ENCODE measurements at places on chromosomes 1 and 21. TPM values are rescaled to one million over a fixed set of nuclear protein-coding genes. Genes with fewer than 3 reads are reported as not detected.
A peak's percentile ranks its signal among the peaks of the same experiment; 100 is the strongest.

SELENON gene
- total RNA-seq, result 48.5 TPM

HAPLN2 gene
- 0.52 TPM for total RNA-seq

GUCA2B gene
- not detected for total RNA-seq

CLCA4 gene
- total RNA-seq, result not detected

FAM151A gene
- 0.52 TPM for total RNA-seq

ESRRG gene
- 31.3 TPM for total RNA-seq

CHRM3 gene
- 0.07 TPM for total RNA-seq

GADD45A gene
- 45.8 TPM for total RNA-seq

KRTAP19-1 gene
- total RNA-seq, result not detected

GRCh38 chr1:95370691-95371562 lies 136.9 kb downstream of the RWDD3 start:
- no peak for DNase-seq
- H3K36me3 ChIP-seq, result no peaks in the 10 kb centered on the region
- H3K4me1 ChIP-seq, result no peaks in the 10 kb centered on the region
- H3K27ac ChIP-seq, result no peak overlapping the region

- no peaks in the 10 kb centered on the region for H3K27me3 ChIP-seq
- peak within 1 kb of the TSS; percentile 85 for H3K4me3 ChIP-seq
- H3K27ac ChIP-seq, result peak within 1 kb of the TSS; percentile 96
- H3K4me1 ChIP-seq, result peaks cover 43% of the 10 kb centered on the region
- DNase-seq, result peak; percentile 91
These were observed at the start of gene MAPKAPK2 for GRCh38 chr1:206684478-206685333. Gene MAPKAPK2, plus strand, starts transcription at chr1:206684905. Its CDS starts 325 bp downstream, at chr1:206685230.

DNA sequence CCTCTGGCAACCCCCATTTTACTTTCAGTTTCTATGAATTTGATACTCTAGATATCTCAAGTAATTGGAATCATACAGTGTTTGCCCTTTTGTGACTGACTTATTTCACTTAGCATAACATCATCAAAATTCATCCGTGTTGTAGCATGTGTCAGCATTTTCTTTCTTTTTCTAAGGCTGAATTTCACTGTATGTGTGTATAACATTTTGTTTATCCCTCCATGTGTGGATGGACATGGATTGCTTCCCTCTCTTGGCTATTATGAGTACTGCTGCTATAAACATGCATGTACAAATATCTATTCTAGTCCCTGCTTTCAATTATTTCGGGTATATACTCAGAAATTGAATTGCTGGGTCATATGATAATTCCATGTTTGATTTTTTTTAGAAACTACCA lies 97.3 kb downstream of the MAP3K21 start:
- H3K4me3 ChIP-seq, result no peak overlapping the region
- H3K27ac ChIP-seq, result no peak overlapping the region
- H3K36me3 ChIP-seq, result no peaks in the 10 kb centered on the region
- H3K4me1 ChIP-seq, result no peaks in the 10 kb centered on the region
- DNase-seq, result no peak
- no peaks in the 10 kb centered on the region for H3K27me3 ChIP-seq

- DNase-seq, result no peak
- no peaks in the 10 kb centered on the region for H3K36me3 ChIP-seq
- H3K27me3 ChIP-seq, result no peaks in the 10 kb centered on the region
- no peak overlapping the region for H3K27ac ChIP-seq
- H3K4me1 ChIP-seq, result no peaks in the 10 kb centered on the region
These were observed 337.5 kb downstream of the CHRM3 start for GRCh38 chr1:239723776-239724367.

GRCh38 chr1:96772349-96772748 lies 50.8 kb downstream of the PTBP2 start:
- DNase-seq, result no peak
- no peak overlapping the region for H3K4me3 ChIP-seq
- peaks cover 4% of the 10 kb centered on the region for H3K36me3 ChIP-seq
- no peaks in the 10 kb centered on the region for H3K4me1 ChIP-seq

DNA sequence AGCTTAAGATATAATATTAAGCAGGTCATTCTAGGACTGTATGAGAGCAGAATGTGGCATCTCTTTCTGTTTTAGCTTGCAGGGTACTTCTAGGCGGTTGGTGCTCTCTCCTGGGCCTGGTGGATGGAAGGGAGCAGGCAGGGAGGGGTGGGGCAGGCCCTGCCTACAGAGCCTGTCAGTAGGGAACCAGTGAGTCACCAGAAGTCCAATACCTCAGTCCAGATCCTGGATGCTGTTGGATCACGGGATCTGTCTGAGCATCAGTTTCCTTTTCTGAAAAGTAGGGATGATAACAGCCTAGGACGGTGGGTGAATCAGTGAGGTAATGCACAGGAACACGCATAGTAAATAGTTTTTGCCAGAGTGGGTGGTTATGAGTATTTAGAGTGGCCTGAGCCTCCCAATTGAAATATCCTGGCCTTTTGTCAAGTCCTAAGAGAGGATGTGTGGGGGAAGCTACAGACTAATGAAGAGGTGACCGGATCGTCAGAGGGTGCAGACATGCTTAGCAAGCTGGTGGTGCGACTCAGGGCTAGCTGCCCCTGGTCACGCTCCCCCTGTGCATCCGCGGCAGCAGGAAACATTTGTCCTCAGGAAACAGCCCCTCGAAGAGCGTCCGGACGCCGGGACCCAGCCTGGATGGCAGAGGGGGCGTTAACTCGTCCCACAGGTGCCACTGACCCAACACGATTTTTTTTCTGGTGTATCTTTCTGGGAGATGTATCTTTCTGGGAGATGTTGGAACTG lies 23.9 kb downstream of the NAV1 start:
- no peak overlapping the region for H3K27ac ChIP-seq
- peak overlapping the region; percentile 4 for H3K4me3 ChIP-seq
- peaks cover 24% of the 10 kb centered on the region for H3K4me1 ChIP-seq
- no peak for DNase-seq
- no peaks in the 10 kb centered on the region for H3K27me3 ChIP-seq

GRCh38 chr21:42424914-42425541 lies 21.3 kb downstream of the UBASH3A start:
- H3K36me3 ChIP-seq, result no peaks in the 10 kb centered on the region
- H3K27ac ChIP-seq, result no peak overlapping the region
- no peaks in the 10 kb centered on the region for H3K27me3 ChIP-seq

GRCh38 chr1:110089561-110090275 lies 19.2 kb upstream of the ALX3 start:
- H3K4me3 ChIP-seq, result no peak overlapping the region
- H3K27me3 ChIP-seq, result peaks cover 18% of the 10 kb centered on the region
- H3K4me1 ChIP-seq, result peaks cover 6% of the 10 kb centered on the region

- H3K27ac ChIP-seq, result no peak overlapping the region
- no peak for DNase-seq
- H3K4me3 ChIP-seq, result no peak overlapping the region
These were observed 29.4 kb upstream of the MX1 start for GRCh38 chr21:41396558-41397075.

DNA sequence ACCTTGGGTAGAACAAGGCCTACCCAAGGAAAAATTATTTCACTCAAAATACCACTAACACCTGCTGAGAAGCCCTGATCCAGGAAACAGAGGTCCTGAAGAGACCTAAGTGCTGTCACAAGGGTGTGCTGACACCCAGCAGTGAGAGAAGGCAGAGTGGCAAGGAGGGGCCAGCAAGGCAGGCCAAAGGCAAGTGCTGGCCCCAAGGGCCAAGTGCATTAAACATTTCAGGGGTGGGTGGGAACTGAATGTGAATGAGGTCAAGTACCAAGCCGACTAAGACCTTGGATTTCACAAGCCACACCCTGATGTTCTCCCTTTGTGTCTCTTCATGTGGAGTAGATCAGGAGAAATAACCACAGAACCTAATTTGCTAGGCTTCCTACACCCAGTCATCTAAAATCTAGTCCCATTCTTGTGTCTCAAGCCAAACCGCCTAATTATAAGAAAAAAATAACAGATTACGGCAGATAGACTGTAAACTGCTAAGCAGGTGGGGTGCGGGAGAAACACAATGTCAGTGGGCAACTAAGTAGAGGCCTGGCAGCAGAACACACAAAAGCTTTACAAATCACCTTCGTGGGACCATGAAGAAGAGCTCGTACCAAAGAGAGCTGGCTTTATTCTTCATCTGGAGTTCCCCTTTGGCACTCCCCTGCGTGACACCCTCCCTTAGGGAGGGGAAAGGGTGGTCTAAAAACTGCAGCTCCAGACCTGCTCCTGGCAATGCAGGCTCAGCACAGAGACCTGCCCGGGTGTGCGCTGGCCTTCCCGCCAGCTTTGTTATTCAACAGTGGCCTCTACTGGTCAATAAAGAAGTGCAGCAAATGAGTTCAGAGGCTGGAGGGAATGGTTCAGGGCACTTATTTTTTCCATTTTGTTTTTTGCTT lies 8.7 kb downstream of the UBE2G2 start:
- H3K4me1 ChIP-seq, result peaks cover 19% of the 10 kb centered on the region
- no peak overlapping the region for H3K27ac ChIP-seq
- H3K27me3 ChIP-seq, result no peaks in the 10 kb centered on the region
- no peaks in the 10 kb centered on the region for H3K36me3 ChIP-seq

DNA sequence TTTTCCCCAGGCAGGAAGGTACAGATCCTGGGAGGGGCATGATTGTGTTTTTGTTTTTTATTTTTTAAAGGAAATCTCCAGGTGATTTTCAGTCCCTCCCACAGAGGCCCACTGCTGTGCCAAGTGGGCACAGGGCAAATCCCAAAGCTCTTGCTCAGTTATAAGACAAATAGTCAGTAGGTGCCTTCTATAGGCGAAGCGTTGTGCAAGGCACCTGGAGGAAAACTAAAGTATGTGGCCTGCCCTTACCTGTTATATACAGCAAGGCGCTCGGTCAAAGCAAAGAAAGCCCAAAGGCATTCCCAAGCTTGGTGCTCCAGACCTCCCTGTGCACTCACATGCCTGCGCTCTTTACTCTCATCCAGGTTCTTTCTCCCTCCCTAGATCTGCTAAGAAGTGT lies 81.0 kb downstream of the KCNJ15 start:
- no peak overlapping the region for H3K4me3 ChIP-seq
- H3K4me1 ChIP-seq, result no peaks in the 10 kb centered on the region
- H3K27me3 ChIP-seq, result no peaks in the 10 kb centered on the region
- no peak for DNase-seq
- H3K36me3 ChIP-seq, result no peaks in the 10 kb centered on the region

All from heart left ventricle (tissue), 16 donors.